ENCODE measurements at places on chromosomes 16 and 17.
A peak's percentile ranks its signal among the peaks of the same experiment; 100 is the strongest.

GRCh38 chr16:83530293-83530692 lies 277.5 kb upstream of the HSBP1 start:
- no peak overlapping the region for H3K4me3 ChIP-seq
- H3K27ac ChIP-seq = no peak overlapping the region
- no peaks in the 10 kb centered on the region for H3K36me3 ChIP-seq
- no peaks in the 10 kb centered on the region for H3K4me1 ChIP-seq

DNA sequence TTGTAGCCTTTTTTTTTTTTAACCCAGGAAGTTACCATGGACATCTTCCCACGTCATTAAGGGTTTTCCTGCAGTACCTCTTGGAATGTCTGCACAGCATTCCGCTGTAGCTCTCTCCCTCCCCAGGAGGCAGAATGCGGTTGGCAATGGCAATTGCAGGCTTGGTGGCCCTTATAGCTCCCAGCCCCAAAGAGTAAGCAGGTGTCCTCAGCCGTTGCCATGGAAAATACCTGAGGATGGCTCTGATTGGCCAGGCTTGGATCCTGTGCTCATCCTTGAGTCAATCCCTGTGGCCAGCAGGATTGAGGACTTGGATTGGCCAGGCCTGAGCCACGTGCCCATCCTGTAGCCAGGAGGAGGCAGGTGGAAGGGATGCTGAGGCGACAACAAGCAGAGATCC lies 15.5 kb upstream of the TIMP2 start:
- H3K4me1 ChIP-seq = peaks cover 2% of the 10 kb centered on the region
- no peak for DNase-seq
- no peaks in the 10 kb centered on the region for H3K27me3 ChIP-seq
- H3K27ac ChIP-seq = no peak overlapping the region
- H3K36me3 ChIP-seq = peaks cover under 1% of the 10 kb centered on the region

GRCh38 chr16:77459534-77460254 lies 24.9 kb upstream of the ADAMTS18 start:
- H3K36me3 ChIP-seq = no peaks in the 10 kb centered on the region
- no peak for DNase-seq
- no peak overlapping the region for H3K27ac ChIP-seq
- H3K27me3 ChIP-seq = peaks cover 68% of the 10 kb centered on the region

DNA sequence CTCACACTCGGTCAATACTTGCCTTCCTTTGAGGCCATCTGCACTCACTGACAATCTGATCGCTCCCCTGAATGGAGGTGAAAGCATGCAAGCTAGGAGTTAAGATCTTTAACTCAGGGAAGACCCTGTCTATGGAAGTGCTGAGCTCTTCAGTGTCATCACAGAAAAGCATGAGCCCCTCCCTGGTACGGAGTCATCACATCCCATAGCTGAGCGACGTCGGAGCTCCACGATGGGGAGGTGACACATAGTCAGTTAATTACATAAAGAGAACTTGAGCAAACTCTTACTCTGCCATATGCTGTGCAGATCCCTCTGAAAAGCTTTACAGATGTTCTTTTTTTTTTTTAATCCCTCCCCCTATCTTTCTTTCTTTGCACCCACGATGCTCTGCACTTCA lies 463.2 kb downstream of the WWOX start:
- H3K36me3 ChIP-seq = no peaks in the 10 kb centered on the region
- no peaks in the 10 kb centered on the region for H3K27me3 ChIP-seq
- no peak overlapping the region for H3K27ac ChIP-seq
- no peak for DNase-seq
- H3K4me1 ChIP-seq = no peaks in the 10 kb centered on the region
- no peak overlapping the region for H3K4me3 ChIP-seq

GRCh38 chr16:67158637-67159600 lies 790 bp downstream of the TRADD start:
- H3K4me3 ChIP-seq = peak overlapping the region; percentile 84
- H3K36me3 ChIP-seq = peaks cover 50% of the 10 kb centered on the region
- H3K4me1 ChIP-seq = peaks cover 29% of the 10 kb centered on the region
- no peaks in the 10 kb centered on the region for H3K27me3 ChIP-seq

GRCh38 chr16:56203052-56203451 lies 11.8 kb downstream of the GNAO1 start:
- no peaks in the 10 kb centered on the region for H3K36me3 ChIP-seq
- peak; percentile 25 for DNase-seq
- no peaks in the 10 kb centered on the region for H3K4me1 ChIP-seq
- no peak overlapping the region for H3K27ac ChIP-seq

- H3K4me1 ChIP-seq = no peaks in the 10 kb centered on the region
- H3K27ac ChIP-seq = no peak overlapping the region
- H3K27me3 ChIP-seq = no peaks in the 10 kb centered on the region
- no peak overlapping the region for H3K4me3 ChIP-seq
- no peaks in the 10 kb centered on the region for H3K36me3 ChIP-seq
Measured at GRCh38 chr17:16926571-16927451, 45.1 kb downstream of the TNFRSF13B start.

DNA sequence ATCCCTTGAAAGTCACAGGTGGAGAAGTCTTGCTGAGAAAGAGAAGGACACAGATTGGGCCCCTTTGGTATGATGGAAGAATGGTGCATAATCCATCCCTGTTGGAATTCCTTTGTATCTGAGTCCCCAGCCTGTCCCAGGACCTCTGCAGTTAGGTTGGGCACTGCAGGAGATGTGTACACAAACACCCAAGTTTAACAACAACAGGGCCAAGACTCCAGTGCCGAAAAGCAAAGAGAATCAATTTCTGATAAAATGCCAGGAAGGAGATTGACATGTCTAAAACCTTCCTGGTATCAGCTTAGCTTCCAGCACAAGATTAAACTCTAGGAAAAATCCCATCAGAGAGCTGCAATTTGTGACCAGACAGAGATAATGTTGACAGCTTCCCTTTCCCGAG lies 32.9 kb downstream of the KATNIP start:
- no peaks in the 10 kb centered on the region for H3K27me3 ChIP-seq
- no peaks in the 10 kb centered on the region for H3K36me3 ChIP-seq

GRCh38 chr17:72199256-72199655 lies 78.4 kb downstream of the SOX9 start:
- no peaks in the 10 kb centered on the region for H3K4me1 ChIP-seq
- H3K27me3 ChIP-seq = no peaks in the 10 kb centered on the region
- H3K4me3 ChIP-seq = no peak overlapping the region
- no peaks in the 10 kb centered on the region for H3K36me3 ChIP-seq

DNA sequence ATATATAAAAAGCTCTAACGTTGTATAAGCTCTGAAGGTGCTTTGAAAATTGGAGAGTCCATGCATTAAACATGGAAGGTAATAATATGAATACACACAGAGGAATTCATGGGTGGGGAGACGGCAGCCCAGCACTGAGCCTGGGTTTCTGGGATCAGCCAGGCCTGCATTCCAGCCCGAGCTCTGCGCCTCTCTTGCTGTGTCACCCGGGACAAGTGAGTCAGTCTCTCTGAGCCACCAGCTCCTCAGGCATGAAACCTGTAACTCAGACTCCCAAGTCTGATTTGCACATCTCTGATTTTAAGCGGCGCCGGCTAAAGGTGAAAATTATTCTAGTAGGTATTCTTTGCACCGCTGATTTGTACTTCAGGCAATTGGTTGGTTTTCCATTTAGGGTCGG lies 238.8 kb downstream of the MRTFB start:
- no peak overlapping the region for H3K4me3 ChIP-seq
- H3K27ac ChIP-seq = peak overlapping the region; percentile 35
- H3K27me3 ChIP-seq = no peaks in the 10 kb centered on the region
- peaks cover 7% of the 10 kb centered on the region for H3K36me3 ChIP-seq

DNA sequence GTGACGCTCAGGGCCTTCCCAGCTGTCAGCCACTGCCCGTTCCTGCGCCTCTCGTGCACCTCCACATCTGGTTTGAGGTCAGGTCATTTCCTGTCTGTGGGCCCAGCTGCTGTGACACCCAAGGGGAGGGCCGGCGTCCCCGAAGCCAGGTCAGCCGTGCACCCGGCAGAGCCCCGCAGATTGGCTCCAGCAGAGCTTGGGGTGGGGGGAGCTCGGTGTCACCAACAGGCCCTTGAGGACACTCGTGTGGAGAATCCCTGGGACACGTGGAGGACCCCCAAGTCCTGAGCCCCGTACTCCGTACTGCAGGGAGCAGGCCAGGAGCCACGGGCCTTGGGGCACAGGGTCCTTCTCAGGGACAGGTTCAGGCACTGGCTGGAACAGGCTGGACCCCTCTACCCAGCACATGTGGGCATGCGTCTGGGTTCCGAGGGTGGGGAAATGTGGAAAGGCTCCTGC lies 4.8 kb downstream of the SPATA2L start:
- H3K4me1 ChIP-seq = no peaks in the 10 kb centered on the region
- H3K27ac ChIP-seq = no peak overlapping the region
- H3K36me3 ChIP-seq = peaks cover 93% of the 10 kb centered on the region
- no peak for DNase-seq

Data from Calu3 (cell line).